Glomerular endothelial cell (primary cell): ENCODE measurements at places on chromosomes 4 and X.

DNA sequence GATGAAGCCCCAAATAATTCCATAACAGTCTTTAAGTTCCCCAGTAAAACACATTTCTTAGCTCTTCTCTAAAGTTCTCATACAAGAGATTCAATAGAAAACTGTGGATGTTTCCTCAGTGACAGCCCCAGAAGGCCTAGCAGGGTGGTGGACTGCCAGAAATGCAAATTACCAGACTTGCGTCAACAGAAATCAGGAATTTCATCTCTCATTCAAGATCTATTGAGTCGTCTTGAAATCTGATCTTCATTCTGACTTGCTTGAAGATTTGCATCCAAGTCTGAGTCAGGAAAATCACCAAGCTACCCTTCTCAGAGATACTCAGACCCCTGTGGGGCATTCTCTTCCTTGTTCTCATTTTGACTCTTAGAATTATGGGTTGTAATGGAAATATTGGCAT, 68.9 kb upstream of the NDP start:
- no peak for DNase-seq

DNA sequence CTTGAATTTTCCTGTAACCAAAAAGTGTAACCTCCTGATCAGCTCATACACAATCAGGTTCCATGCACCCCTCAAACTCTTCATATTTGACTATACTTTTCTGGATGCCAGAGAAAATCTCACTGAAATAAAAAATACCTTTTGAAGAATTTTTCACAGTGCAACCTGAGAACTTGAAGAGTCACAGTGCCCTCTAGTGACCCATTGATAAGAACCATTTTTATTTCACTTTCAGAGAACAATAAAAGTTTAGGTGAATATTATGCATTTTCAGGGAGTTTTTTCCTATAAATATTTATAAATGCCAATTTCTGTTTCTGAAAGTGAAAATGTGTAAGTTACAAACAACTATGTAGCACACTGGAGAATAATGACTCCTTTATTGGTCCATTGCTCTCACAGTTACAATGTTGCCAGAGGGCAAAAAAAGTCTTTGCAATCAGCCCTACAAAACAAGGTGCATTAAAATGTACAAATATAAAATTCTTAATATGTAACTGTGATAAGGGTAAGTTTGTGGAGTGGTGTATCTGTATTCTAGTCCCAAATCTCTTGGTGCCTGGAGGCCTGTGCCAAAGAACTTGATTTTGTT, 153.6 kb upstream of the INTU start:
- peak; percentile 25 for DNase-seq

- no peak for DNase-seq
These were observed 533 bp downstream of the GPR173 start for GRCh38 chrX:53049127-53049517.

- DNase-seq, result no peak
These were observed 34.5 kb upstream of the HERC5 start for GRCh38 chr4:88422403-88422802.

DNA sequence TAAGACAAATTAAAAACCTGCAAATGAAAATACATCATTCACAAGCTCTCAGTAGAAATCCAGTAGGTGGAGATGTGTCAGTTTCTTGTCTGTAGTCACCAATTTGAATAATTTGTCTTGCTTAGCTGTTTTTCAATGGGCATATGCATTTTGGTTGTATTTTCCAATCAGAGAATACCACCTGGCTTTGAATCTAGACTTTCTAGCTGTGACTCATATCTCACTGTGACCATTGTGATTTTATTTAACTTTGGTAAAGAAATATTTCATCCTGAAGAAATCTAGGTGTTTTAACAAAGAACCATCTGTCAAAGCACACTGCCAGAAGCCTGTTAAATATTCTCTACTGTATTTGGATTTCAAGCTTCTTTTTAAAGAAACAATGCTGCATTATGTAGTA, 1650.6 kb upstream of the IGFBP7 start:
- DNase-seq, result no peak
